ENCODE measurements at places on chromosomes 12 and 14. TPM values are rescaled to one million over a fixed set of nuclear protein-coding genes. Genes with fewer than 3 reads are reported as not detected.

DNA sequence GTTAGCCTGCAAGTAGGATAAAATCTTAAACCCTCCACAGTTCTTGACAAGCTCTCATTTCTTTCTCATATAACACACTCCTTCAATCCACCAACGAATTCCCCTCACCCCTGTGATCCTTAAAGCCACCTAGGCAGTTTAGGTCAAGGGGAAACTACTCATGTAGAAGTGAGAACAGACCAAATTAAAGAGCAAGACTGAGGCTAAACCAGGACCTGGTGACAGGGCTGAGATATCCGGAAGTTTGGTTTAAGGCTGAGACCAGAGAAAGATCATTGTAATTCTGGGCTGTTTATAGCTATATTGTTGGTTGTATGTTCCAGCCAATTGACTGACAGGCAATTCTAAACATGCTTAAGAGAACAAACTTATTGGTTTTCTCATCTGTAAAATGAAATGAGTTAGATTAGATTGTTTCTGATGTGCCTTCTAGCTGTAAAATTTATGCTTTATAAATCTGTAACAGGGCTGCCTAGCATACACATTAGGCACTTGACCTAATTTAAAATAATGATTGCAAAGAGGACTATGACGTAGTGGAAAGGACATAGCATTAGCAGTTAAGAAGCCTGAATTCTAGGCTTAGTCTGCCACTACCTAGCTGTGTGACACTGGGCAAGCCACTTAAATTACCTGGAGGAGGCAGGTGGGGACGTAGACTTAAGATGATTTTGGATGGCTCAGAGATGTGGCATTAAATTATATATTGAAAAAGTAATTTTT, 53.9 kb upstream of the PTGR2 start:
- peaks cover 12% of the 10 kb centered on the region for H3K4me1 ChIP-seq
- DNase-seq, result no peak
- H3K36me3 ChIP-seq, result no peaks in the 10 kb centered on the region
- H3K4me3 ChIP-seq, result no peak overlapping the region

- H3K4me3 ChIP-seq, result no peak overlapping the region
- peaks cover 20% of the 10 kb centered on the region for H3K4me1 ChIP-seq
- H3K27me3 ChIP-seq, result no peaks in the 10 kb centered on the region
- no peaks in the 10 kb centered on the region for H3K36me3 ChIP-seq
- no peak overlapping the region for H3K27ac ChIP-seq
Measured at GRCh38 chr14:32005628-32006027, 71.5 kb upstream of the ARHGAP5 start.

DNA sequence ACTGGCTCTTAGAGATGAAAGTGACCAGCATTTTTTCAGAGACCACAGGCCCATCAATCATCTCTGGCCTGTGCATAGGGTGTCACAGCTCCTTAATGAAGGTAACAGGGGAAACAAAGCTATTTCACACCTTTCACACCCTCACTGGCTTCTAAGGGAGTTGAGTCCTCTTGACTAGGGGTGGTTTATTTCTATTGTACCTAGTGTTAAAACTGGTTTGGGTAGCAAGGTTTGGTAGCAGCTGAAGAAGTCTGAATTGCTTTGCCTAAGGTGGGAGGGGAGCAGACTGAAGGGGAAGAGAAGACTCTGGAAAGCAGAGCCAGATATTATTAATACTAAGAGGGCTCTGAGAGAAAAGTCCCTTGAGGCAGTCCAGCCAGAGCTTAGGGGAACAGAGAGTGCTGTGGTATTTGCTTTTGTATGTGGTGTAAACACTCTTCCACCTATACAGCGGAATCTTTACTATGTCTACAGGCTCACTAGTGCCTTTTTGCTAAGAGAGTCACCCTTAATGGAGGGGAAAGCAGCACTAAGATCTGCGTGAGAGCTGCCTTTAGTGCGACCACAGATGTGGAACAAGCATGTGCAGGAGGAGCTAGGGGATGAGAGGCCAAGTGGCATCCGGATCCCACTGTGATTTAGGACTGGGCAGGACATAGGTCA, 95.8 kb downstream of the STXBP6 start:
- no peaks in the 10 kb centered on the region for H3K4me1 ChIP-seq
- no peak overlapping the region for H3K4me3 ChIP-seq
- no peak overlapping the region for H3K27ac ChIP-seq
- H3K36me3 ChIP-seq, result no peaks in the 10 kb centered on the region
- no peaks in the 10 kb centered on the region for H3K27me3 ChIP-seq

- no peaks in the 10 kb centered on the region for H3K4me1 ChIP-seq
- DNase-seq, result no peak
- H3K27ac ChIP-seq, result no peak overlapping the region
- H3K27me3 ChIP-seq, result no peaks in the 10 kb centered on the region
- H3K36me3 ChIP-seq, result no peaks in the 10 kb centered on the region
Measured at GRCh38 chr12:106214571-106214970, 33.2 kb downstream of the CKAP4 start.

The SOAT2 gene
- not detected for total RNA-seq

- DNase-seq, result no peak
- no peak overlapping the region for H3K27ac ChIP-seq
- H3K27me3 ChIP-seq, result no peaks in the 10 kb centered on the region
- no peaks in the 10 kb centered on the region for H3K4me1 ChIP-seq
- no peaks in the 10 kb centered on the region for H3K36me3 ChIP-seq
- H3K4me3 ChIP-seq, result no peak overlapping the region
Measured at GRCh38 chr12:71027856-71028255, 107.3 kb upstream of the PTPRR start.

GRCh38 chr12:102685841-102686240, 205.5 kb upstream of the IGF1 start:
- H3K4me1 ChIP-seq, result no peaks in the 10 kb centered on the region
- H3K4me3 ChIP-seq, result no peak overlapping the region
- H3K36me3 ChIP-seq, result no peaks in the 10 kb centered on the region
- H3K27me3 ChIP-seq, result no peaks in the 10 kb centered on the region
- DNase-seq, result no peak

The PLEKHD1 gene
- total RNA-seq, result not detected

The SELPLG gene
- total RNA-seq, result 3.5 TPM

GRCh38 chr14:101844219-101844618, 82.7 kb downstream of the PPP2R5C start:
- H3K36me3 ChIP-seq, result no peaks in the 10 kb centered on the region
- no peaks in the 10 kb centered on the region for H3K27me3 ChIP-seq
- no peak for DNase-seq
- no peak overlapping the region for H3K4me3 ChIP-seq
- no peaks in the 10 kb centered on the region for H3K4me1 ChIP-seq

GRCh38 chr14:25351269-25351668, 301.3 kb upstream of the STXBP6 start:
- H3K4me1 ChIP-seq, result no peaks in the 10 kb centered on the region
- DNase-seq, result no peak
- H3K4me3 ChIP-seq, result no peak overlapping the region
- H3K27me3 ChIP-seq, result no peaks in the 10 kb centered on the region
- H3K36me3 ChIP-seq, result no peaks in the 10 kb centered on the region

The IFI27L2 gene
- 56.6 TPM for total RNA-seq

Data from esophagus squamous epithelium (tissue), 5 donors.